HepG2 (cell line): ENCODE measurements at places on chromosomes 2 and 18. TPM values are rescaled to one million over a fixed set of nuclear protein-coding genes. Genes with fewer than 3 reads are reported as not detected.
A peak's percentile ranks its signal among the peaks of the same experiment; 100 is the strongest.

- no peaks in the 10 kb centered on the region for H3K36me3 ChIP-seq
- H3K4me3 ChIP-seq = no peak overlapping the region
- H3K4me1 ChIP-seq = no peaks in the 10 kb centered on the region
- no peak for DNase-seq
- no peak overlapping the region for H3K27ac ChIP-seq
Measured at GRCh38 chr2:187129306-187129705, 280.3 kb upstream of the ZSWIM2 start.

C1GALT1C1L gene
- polyA plus RNA-seq = 2.4 and 2.7 TPM in 2 replicates

GRCh38 chr2:149008381-149008780 is 30.1 kb upstream of the LYPD6B start:
- H3K27me3 ChIP-seq = peaks cover 45% of the 10 kb centered on the region; the same call in 2 of the 3 replicates
- H3K4me3 ChIP-seq = no peak overlapping the region
- H3K4me1 ChIP-seq = no peaks in the 10 kb centered on the region
- DNase-seq = no peak

DNA sequence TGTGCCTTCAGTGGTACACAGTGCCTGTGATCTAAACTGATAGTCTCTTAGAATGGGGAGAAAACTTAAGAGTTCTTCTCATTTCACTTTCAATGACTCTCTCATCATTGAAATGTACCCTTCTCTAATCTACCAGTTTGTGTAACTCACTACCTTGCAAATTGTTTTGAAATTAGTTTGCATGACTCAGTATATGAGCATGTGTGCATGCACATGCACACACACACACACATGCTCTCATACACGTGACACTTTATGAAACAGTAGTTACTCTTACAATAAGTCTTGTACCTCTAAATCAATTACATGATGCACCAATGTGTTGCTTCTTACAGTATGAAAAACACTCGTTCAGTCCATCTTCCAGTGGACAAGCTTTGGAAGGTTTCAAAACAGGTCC is 10.6 kb downstream of the LYPD6B start:
- no peak overlapping the region for H3K27ac ChIP-seq
- DNase-seq = no peak
- no peaks in the 10 kb centered on the region for H3K36me3 ChIP-seq
- H3K27me3 ChIP-seq = 0 out of 3 replicates have a peak, but pooled peaks cover 3% of the 10 kb centered on the region
- no peak overlapping the region for H3K4me3 ChIP-seq

LMAN1 gene
- 88.3 and 127 TPM in 2 replicates for polyA plus RNA-seq

RGPD4 gene
- not detected in 2 replicates for polyA plus RNA-seq

- no peak overlapping the region for H3K4me3 ChIP-seq
- no peaks in the 10 kb centered on the region for H3K36me3 ChIP-seq
- 0 out of 2 replicates have a peak, but pooled peaks cover 2% of the 10 kb centered on the region for H3K27me3 ChIP-seq
Measured at GRCh38 chr2:64063454-64063853, 44.2 kb upstream of the VPS54 start.

PRKD3 gene
- 11.1 and 11.6 TPM in 2 replicates for polyA plus RNA-seq

PRSS56 gene
- not detected in 2 replicates for polyA plus RNA-seq

FOXD4L1 gene
- 0.18 and 0.26 TPM in 2 replicates for polyA plus RNA-seq

DNA sequence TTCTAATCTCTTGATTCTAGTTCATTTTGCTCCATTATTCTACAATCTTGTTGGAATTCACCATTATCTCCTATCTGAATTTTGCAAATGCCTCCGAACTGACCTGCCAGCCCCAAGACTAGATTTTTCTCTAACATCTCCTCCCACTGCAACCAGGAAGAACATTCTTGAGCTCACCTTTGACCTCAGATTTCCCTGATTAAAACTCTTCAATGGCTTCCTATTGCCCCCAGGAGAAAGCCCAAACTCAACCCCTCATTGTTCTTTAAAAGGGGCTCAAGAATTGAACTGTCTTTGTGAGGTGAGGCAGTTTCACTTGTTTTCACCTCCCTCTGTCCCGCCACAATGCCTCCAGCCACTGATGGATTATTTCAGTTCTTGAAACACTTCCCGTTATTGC is 784.6 kb upstream of the ZEB2 start:
- DNase-seq = no peak
- no peaks in the 10 kb centered on the region for H3K36me3 ChIP-seq
- no peaks in the 10 kb centered on the region for H3K4me1 ChIP-seq
- no peak overlapping the region for H3K4me3 ChIP-seq
- H3K27me3 ChIP-seq = no peaks in the 10 kb centered on the region

- no peak overlapping the region for H3K27ac ChIP-seq
- peaks cover 4% of the 10 kb centered on the region for H3K36me3 ChIP-seq
- no peak overlapping the region for H3K4me3 ChIP-seq
Measured at GRCh38 chr2:207995887-207996286, 29.4 kb downstream of the PLEKHM3 start.

GRCh38 chr18:23591011-23591410 is 4.7 kb upstream of the NPC1 start:
- no peaks in the 10 kb centered on the region for H3K27me3 ChIP-seq
- H3K36me3 ChIP-seq = no peaks in the 10 kb centered on the region
- DNase-seq = no peak
- peaks cover 26% of the 10 kb centered on the region for H3K4me1 ChIP-seq
- H3K27ac ChIP-seq = no peak overlapping the region

DNA sequence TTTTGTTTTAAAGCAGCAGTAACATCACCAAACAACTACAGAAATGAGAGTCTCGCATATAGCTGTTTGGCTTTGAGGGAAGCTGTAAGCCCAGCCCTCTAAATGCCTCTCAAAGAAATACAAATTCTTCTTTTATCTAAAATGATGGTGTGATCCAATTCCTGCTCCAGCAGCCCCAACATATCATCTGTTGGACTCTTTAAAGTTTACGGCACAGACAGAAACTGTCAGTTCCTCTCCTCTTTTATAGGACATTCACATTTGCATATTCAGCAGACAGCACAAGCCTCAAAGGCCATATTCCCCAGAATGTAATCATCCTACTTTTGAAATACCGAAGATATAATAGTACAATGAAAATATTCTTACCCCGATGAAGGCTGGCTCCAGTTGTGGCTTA is 216.9 kb upstream of the REV1 start:
- H3K4me3 ChIP-seq = no peak overlapping the region
- no peaks in the 10 kb centered on the region for H3K27me3 ChIP-seq
- DNase-seq = no peak
- H3K27ac ChIP-seq = no peak overlapping the region
- H3K36me3 ChIP-seq = no peaks in the 10 kb centered on the region
- no peaks in the 10 kb centered on the region for H3K4me1 ChIP-seq

DNA sequence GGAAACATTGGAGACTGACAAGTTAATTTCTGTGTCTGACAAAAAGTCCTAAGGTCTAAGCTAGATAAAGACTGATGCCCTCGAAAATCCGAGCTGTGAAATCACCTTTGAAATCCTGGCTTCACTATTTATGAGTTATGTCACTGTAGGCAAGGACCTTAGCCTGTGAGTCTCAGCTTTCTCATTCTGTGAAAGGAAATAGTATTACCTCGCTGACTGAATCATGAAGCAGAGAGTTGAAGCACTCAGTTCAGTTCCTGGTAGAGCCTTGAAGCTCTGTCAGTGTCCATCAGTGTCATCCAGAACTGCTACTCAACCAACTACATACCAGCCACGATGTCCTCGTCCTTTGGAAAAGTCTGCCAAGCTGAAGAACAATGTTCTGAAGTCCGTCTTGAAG is 1025.6 kb upstream of the GYPC start:
- H3K36me3 ChIP-seq = no peaks in the 10 kb centered on the region
- H3K27ac ChIP-seq = no peak overlapping the region
- DNase-seq = no peak

SLC40A1 gene
- 21.4 and 24.9 TPM in 2 replicates for polyA plus RNA-seq

- no peaks in the 10 kb centered on the region for H3K4me1 ChIP-seq
- H3K4me3 ChIP-seq = no peak overlapping the region
- H3K27ac ChIP-seq = no peak overlapping the region
Measured at GRCh38 chr2:166671235-166671634, 177.2 kb upstream of the SCN7A start.

DNA sequence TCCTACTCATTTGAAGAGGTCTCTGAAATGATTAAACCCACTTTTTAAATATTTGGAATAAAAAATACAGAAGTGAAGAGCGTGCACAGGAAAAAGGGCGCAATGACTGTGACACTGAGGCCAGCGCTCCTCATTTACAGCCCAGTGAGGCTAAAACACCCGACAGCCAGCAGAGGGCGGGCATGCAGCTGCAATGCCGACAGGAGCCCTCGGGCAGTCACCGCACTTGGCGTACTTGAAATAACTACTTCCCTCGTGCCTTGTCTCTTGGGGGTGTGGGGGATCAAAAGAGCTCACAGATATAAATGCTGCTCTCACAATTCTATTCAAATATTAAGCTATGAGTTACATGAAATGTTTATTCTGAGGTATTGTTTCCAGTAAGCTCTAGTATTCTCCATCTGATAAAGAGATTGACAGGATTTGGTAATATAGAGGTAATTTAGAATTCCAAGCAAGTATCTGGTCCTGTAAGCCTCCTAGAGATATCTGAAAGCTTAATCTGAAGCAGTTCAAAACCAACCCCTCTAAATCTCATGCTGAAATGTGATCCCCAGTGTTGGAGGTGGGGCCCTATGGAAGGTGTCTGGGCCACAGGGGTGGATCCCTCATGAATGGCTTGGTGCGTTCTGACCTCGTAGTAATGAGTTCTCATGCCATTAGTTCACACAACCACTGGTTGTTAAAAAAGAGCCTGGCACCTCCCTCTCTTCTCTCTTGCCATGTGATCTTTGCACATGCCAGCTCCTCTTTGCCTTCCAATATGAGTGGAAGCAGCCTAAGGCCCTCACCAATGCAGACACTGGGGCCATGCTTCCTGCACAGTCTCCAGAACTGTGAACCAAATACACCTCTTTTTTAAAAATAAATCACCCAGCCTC is 93.6 kb downstream of the ZAP70 start:
- no peak overlapping the region for H3K27ac ChIP-seq
- peak; percentile 54 for DNase-seq
- no peaks in the 10 kb centered on the region for H3K27me3 ChIP-seq

EMILIN1 gene
- polyA plus RNA-seq = 8.1 and 13.1 TPM in 2 replicates

TEKT4 gene
- polyA plus RNA-seq = not detected in 2 replicates

DNA sequence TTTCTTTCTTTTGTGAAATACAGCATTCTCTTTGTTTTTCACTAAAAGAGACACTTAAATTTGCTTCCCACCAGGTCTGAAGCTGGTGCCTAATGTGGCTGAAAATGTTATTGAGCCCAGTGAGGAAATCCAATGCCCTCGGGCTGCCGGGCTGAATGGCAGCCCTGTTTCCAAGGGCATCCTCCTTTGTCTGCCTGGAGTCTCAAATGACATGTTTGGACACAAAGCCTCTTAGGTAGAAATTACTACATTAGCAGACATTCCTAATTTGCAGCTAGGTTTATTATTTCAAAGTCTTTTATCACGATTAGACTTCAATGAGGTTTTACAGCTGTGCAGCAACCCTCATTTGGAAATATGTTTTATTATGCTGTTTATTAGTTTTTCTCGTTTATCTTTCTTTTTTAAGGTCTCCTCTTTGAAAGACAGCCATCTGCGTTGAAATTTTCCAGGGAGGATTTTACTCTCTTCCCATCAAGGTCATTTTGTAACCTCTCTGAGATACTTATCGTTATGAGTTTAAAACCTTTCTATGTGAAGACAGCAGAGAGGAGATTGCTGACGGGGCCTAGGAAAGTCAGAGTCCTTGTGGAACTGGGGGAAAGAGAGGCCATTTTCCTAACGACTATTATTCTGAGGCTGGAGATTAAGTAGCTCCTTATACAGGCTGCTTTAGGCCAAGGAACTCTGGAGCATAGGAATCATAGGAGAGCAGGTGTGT is 59.0 kb upstream of the ZNF532 start:
- no peak overlapping the region for H3K27ac ChIP-seq
- no peaks in the 10 kb centered on the region for H3K36me3 ChIP-seq
- DNase-seq = no peak
- no peaks in the 10 kb centered on the region; the same call in 1 of the 2 replicates for H3K27me3 ChIP-seq
- H3K4me1 ChIP-seq = no peaks in the 10 kb centered on the region
- H3K4me3 ChIP-seq = no peak overlapping the region

DNA sequence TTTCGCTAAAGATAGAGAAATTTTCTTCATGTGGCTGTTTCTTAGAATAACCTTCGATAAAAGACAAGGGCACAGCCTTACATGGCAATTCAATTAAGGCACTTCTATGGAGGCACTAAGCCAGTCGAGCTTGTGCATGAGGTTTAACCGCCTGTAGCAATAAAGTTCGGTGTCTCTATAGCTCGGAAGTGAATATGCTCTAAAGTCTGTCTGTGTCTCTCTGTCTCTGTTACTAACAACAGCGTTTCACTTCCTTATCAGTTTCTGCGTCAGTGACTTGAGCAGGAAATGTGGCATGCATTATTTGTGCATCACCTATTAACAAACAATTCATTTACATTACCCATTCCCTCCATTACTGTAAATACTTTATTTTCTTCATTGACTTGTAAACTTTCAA is 365.1 kb upstream of the NETO1 start:
- DNase-seq = no peak
- H3K4me3 ChIP-seq = no peak overlapping the region
- H3K36me3 ChIP-seq = no peaks in the 10 kb centered on the region
- H3K4me1 ChIP-seq = no peaks in the 10 kb centered on the region
- H3K27me3 ChIP-seq = no peaks in the 10 kb centered on the region
- H3K27ac ChIP-seq = no peak overlapping the region

DNA sequence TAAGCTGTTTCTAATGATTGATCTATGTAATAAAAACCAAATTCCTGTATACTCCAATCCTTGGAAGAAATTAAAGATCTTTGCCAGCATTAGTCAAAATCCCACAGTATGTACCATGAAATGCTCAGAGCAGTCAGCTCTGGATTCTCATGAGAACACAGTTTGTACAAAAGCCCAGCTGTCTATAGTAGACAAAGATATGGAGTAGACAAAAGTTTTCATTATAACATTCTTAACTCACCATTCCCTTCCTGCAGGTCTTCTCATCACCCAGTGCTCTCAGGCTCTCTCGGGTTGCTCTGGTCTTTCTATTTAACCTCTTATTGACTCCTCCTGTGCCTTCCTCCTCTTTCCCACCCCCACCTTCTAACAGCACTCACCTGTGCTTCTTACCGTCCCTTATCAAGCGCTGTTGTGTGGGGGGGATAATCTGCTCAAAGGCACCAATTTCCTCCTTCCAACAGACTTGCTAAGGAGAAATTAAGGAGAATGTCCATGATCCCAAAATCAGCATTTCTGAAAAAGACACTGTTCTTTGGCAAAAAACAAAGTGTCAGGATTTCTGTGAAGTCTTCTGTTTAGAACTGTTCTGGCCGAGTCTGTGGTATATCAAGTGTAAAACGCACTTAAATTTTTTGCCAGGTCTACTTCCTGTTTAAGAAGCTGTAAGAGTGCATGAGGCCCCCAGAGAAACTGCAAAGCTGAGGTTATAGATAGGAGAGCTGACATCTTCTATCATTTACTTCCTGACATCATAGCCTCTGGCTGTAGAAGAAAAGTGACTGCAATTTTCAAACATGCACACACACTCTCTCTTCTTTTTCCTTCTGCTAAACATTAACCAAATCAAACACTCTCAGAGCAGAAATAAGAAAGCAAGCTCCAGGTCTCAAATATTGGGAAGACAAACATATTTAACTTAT is 144.1 kb downstream of the EVA1A start:
- H3K36me3 ChIP-seq = no peaks in the 10 kb centered on the region
- no peak for DNase-seq
- H3K4me3 ChIP-seq = no peak overlapping the region
